Activated CD8-positive, alpha-beta memory T cell treated with anti-CD3 and anti-CD28 coated beads for 36 hours (primary cell): ENCODE measurements at places on chromosomes 1 and 21. TPM values are rescaled to one million over a fixed set of nuclear protein-coding genes. Genes with fewer than 3 reads are reported as not detected.

The TSPAN1 gene
- total RNA-seq: not detected

The G0S2 gene
- total RNA-seq: 10.3 TPM

The ALX3 gene
- total RNA-seq: not detected

The F3 gene
- total RNA-seq: 0.30 TPM

The GBP7 gene
- not detected for total RNA-seq

The SIM2 gene
- total RNA-seq: not detected

The LCE2A gene
- total RNA-seq: not detected

The HSPB7 gene
- total RNA-seq: not detected

The HSPA6 gene
- 0.75 TPM for total RNA-seq
